ENCODE measurements at places on chromosomes 4 and X.

- no peak for DNase-seq
Measured at GRCh38 chr4:74632634-74633033, 161.7 kb downstream of the BTC start.

DNA sequence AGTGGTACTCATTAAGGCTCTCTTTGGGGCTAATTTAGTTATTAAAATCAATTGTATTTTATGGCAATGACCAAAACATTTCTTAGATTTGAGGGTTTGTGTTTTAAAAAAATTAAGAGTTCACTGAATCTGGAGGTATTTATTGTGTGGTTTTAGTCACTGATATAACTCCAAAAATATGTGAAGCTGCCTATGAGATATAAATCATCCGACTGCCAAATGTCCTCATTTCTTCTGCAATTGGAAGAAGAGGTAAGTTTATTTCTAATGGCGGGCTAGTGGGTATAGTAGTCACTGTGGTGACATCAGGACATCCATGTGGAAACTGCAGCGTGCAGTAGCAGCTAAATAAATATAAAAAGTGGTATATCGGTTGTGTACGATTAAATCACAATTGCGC is 205.5 kb downstream of the MID1 start:
- DNase-seq: no peak

DNA sequence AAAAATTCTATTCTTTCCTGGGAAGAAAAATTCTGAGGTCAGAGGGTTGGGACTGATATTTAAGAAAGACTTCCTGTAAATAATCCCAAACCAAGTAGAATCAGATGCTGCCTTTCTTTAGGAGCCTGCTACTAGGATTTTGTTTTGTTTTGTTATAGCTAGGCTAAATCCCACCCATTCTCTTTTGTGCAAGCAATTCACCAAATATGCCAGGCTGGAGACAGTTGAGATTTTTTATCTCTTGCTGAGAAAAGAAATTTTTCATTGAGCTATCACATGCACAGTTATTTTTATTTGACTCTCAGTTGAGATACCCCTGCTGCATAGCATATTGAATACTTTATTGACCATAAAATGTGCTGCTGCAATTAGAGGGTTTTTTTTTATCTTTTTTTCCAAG is 196.0 kb downstream of the KCNIP4 start:
- DNase-seq: no peak

- no peak for DNase-seq
Measured at GRCh38 chr4:99886146-99886545, 8.1 kb downstream of the LAMTOR3 start.

DNA sequence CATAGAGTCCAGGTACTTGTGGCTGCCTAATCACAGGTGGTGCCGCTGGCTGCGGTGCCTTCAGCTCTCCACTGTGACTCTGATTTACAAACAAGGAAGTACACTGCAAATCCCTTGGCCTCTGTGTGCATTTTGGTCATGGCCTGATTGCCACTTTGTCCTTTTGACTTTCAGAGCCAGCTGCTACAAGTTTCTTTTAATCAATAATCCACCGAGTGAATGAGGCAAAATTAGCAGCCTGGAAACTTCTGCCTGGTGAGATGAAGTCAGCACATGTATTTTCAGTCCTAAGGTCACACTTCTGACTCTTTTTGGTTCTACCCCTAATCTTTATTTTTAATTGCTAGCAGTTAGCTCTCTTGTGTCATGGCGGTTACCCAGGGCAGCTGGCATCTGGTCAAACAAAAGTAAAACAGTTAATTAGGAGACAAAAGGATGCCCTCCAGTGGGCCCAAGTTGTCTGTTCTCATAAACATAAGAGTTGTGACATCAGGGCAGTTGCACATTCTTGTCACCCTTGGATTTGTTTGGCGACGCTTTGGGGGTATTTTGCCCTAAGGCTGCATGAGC is 62.3 kb upstream of the LNX1 start:
- no peak for DNase-seq

DNA sequence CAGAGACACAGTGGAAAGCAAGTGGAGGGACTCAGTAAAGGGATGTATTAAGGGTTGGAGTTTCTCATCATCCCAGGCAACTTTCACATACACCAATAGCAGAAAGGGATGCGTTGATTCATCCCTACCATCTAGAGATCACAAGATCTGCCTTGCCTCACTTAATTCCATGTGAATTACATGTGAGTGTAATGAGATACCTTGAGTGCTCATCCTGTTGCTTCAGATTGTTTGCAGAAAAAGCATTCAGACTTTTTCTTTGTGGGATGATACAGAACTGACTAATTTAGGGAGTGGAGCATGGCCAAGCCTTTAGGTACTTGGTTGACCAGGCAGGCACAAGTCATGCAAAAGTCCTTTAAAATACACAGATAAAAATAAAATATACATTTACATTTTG is 124.8 kb upstream of the SLIT2 start:
- no peak for DNase-seq

DNA sequence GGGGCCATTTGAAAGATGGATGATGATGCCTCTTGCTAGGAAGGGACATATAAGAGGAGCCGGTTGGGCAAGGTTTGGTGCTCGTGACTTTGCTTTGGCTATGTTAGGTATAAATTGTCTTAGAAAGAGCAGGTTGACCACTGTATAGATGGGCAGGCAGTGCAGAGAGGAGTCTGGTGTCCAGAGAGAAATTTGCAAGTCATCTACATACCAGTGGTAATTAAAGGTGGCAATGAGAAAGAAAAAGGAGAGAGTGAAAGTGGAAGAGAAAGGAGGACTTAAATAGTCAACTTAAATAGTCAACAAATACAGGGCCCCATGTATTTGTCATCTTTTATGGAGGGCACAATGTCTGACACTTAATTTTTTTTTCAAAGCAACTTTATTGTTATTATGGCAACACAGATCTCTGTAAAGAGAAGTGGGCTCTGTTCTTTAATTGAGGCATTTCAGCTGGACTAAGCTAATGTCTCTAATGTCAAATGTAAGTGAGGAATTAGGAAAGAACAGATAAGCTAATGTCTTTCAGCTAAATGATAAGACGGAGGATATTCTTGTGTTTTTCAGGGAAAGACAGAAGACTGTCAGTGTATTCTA is 75.4 kb upstream of the ANXA3 start:
- no peak for DNase-seq

DNA sequence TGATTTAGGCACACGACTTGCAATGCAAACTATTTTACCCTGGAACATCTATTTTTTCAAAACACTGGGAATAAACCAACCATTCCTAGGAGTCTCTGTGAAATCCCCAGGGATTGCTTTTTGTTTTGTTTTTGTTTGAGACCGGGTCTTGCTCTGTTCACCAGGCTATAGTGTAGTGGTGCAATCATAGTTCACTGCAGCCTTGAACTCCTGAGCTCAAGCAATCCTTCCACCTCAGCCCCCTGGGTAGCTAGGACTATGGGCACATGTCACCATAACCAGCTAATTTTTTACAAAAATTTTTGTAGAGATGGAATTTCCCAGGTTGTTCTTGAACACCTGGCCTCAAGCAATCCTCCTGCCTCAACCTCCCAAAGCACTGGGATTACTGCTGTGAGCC is 37.8 kb downstream of the PPM1K start:
- no peak for DNase-seq

GRCh38 chr4:13982010-13982409 is 354.5 kb upstream of the BOD1L1 start:
- no peak for DNase-seq

DNA sequence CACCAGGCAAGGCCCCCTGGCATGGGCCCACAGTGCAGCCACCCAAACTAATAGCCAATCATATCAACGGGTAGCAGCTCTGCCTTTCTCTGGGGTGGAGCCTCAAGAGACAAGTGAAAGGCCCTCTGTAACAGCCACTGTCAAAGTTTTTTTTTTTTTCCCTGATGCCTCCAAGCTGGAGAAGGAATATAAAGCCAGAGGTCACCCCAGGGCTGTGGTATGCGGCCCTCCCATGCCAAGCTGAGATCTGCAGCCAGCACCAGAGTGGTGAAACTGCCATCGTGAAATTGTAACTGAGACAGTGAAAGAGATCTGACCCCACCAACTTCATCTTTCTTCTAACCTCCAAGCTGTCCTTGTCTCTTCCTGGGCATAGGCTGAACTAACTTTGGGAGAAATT is 407.0 kb downstream of the KLHL4 start:
- no peak for DNase-seq

DNA sequence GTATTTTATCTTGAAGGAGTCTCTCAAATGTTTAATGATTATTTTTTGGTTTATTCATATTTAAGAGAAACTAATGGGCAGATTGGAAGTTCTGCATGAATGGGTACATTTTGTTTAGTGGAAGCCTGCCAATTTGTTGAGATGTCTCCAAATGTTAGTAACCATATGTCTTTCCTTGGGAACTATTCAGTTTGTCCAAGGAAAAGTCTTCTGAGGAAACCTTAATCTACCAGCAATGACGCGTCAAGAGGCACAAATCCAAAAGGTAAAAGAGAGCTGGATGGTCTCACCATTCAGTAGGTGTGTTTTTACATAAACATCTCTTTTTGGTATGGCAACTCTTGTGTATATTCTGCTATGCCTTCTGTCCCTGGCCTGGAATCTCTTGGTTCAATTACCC is 37.4 kb upstream of the NDST3 start:
- no peak for DNase-seq

DNA sequence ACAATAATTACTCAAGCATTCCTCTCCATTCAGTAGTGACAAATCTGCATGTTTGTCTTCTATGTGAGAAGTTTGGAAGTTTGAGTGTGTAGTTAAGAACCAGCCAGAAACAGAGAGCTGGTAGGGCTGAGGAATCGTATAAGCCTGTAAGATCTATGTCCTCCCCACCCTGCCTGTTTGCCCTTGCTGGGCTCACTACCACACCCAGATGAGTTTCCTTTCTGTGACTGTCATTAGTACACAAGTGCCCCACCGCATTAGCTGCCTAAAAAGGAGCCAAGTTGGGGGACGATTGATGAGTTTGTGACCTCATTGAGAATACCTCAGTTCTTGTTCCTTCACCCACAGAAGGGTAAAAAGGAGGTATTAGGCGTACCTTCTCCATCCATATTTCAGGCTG is 28.3 kb downstream of the DOCK11 start:
- DNase-seq: no peak

DNA sequence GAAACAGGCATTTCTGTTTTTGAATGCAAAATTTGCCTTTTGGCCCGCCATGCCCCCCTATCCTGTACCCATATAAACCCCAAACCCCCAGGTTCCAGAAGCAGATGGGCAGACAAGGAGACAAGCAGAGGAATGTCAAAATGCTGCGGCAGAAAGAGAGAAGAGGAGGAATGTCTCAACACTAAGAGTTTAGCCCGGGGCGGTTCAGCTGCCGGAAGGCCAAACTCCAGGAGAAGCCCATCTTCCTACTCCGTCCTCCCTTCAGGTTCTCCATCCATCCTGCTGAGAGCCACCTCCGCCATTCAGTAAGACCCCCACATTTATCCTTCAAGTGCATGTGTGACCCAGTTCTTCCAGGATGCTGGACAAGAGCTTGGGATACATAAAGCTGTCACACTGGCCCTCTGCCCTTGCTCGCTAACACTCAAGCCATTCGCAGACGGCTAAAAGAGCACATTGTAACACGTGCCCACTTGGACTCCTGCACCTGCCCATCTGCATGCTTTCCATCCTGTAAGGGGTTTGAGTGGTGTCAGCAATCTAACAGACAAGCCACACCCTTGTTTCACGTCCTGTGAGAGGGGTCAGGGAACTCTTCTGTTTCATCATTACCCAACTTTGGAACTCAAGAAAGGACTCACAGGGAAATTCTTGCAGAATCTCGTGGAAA is 31.3 kb downstream of the TLR10 start:
- DNase-seq: no peak

DNA sequence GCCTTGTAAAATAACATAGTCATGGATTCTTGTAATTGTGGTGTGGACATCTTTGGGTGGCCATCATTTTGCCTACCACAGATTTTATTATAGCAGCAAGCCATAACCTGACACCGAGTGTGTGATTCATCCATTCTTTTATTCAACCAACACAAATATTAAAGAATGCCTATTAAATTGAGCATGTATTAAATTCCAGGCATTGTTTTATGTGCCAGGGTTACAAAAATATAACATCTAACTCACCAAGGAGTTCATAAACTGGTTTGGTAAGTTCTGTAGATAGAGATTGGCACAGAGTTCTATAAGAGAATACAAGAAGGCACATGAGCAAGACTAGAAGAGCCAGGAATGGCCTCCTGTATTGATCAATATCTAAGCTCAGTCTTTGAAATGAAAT is 18.0 kb downstream of the NBDY start:
- DNase-seq: no peak

GRCh38 chr4:169311643-169312365 is 41.0 kb upstream of the SH3RF1 start:
- DNase-seq: peak; percentile 59

GRCh38 chrX:102067966-102068723 is 57.3 kb upstream of the TCEAL2 start:
- DNase-seq: no peak

GRCh38 chr4:175326796-175327195 is 408.6 kb downstream of the ADAM29 start:
- no peak for DNase-seq

GRCh38 chr4:122674371-122674770 is 53.5 kb upstream of the IL21 start:
- no peak for DNase-seq

DNA sequence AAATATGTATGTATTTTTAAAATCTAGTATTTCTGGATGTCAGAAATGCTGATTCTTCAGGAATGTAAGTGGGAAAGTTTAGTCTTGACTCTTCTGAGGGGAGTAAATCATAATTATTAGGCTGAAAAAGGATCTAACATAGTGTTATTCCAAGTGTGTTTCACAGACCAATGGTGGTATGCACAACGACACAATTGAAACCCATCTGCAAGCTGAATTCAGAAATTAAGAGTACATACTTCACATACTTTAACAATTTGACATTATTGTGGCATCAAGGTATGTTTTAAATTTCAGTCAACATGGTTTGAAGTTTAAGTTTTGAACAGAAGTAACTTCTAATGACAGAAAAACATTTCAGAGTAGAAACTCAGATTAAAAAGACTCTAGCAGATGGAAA is 236.7 kb downstream of the SLC7A11 start:
- no peak for DNase-seq

- DNase-seq: no peak
Measured at GRCh38 chr4:112201915-112202505, 29.6 kb upstream of the AP1AR start.

GRCh38 chr4:183202523-183202922 is 103.5 kb downstream of the WWC2 start:
- DNase-seq: no peak

GRCh38 chrX:100915562-100915961 is 13.2 kb downstream of the XKRX start:
- no peak for DNase-seq

- DNase-seq: peak; percentile 77
Measured at GRCh38 chr4:77819404-77819842, 255 bp upstream of the CNOT6L start.

GRCh38 chrX:11461201-11462001 is 168.2 kb downstream of the AMELX start:
- DNase-seq: no peak

DNA sequence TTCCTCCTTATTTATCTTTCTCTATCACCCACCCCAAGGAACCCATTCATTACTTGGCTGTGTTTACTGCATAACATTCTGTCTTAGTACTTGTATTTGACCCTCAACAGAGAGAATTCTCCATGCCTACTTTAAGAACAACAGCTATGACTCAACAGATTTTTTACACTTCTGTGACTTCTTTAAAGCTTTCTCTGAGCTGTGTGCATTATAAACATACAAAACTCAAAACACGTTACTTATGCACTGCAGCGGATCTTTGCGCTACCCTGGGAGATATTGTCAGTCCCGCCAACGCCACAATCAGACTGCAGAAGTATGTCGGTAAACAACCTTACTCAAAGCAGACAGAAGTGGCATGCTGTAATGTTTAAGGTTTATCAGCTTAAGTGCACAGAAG is 35.1 kb downstream of the PRKX start:
- no peak for DNase-seq

- no peak for DNase-seq
Measured at GRCh38 chr4:167031534-167032156, 202.6 kb downstream of the SPOCK3 start.
